ENCODE measurements at places on chromosomes 16 and 17. TPM values are rescaled to one million over a fixed set of nuclear protein-coding genes. Genes with fewer than 3 reads are reported as not detected.

The SMARCE1 gene
- 120 TPM for total RNA-seq

The SLC47A1 gene
- total RNA-seq, result 8.6 TPM

The FBF1 gene
- 7.7 TPM for total RNA-seq

The MAFG gene
- total RNA-seq, result 20.7 TPM

The GP2 gene
- total RNA-seq, result not detected

The CACNG5 gene
- not detected for total RNA-seq

The GLIS2 gene
- 2.2 TPM for total RNA-seq

The CDRT15L2 gene
- total RNA-seq, result not detected

The ZNF597 gene
- total RNA-seq, result 3.5 TPM
